ENCODE measurements at places on chromosomes 7 and 10. TPM values are rescaled to one million over a fixed set of nuclear protein-coding genes. Genes with fewer than 3 reads are reported as not detected.

Gene CDH23
- 9.7 TPM for total RNA-seq

Gene ELN
- 95.5 TPM for total RNA-seq

Gene GNAI1
- total RNA-seq: 179 TPM

Gene MDFIC
- 125 TPM for total RNA-seq

Gene FBXL13
- 0.55 TPM for total RNA-seq

Gene SKIDA1
- total RNA-seq: 0.58 TPM

Gene GIMAP5
- total RNA-seq: 26.6 TPM

Gene OPN4
- total RNA-seq: not detected

Gene DYDC2
- total RNA-seq: not detected

Gene OPTN
- total RNA-seq: 116 TPM

GRCh38 chr7:33422825-33423645 lies 293.7 kb downstream of the BBS9 start:
- no peak for DNase-seq

DNA sequence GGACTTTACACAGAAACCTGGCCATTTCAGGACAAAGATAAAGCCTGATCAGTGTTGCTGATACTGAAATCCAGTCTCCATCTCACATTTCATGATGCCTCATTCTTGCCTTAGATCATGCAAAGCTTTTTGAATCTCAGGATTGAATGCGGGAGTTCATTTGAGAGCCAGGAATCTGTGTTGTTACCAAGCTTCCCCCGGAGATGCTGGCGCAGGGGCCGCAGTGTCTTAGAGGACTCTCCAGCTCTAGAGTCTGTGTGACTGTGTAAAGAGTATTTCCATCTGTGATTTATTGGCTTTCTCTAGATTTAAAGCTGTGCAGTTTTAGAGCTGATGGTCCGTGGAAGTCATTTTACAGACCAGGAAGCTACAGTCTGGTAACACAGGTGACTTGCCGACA lies 32.0 kb downstream of the LMTK2 start:
- DNase-seq: no peak

DNA sequence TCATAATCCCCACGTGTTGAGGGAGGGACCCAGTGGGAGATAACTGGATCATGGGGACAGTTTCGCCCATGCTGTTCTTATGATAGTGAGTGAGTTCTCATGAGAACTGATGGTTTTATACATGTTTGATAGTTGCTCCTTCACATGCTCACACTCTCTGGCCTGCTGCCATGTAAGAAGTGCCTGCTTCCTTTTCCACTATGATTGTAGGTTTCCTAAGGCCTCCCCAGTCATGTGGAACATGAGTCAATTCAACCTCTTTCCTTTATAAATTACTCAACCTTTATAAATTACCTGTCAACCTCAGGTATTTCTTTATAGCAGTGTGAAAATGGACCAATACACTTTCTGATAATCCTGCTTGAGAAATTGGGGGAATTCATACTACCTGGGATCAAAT lies 80.2 kb downstream of the ZNF37A start:
- no peak for DNase-seq

DNA sequence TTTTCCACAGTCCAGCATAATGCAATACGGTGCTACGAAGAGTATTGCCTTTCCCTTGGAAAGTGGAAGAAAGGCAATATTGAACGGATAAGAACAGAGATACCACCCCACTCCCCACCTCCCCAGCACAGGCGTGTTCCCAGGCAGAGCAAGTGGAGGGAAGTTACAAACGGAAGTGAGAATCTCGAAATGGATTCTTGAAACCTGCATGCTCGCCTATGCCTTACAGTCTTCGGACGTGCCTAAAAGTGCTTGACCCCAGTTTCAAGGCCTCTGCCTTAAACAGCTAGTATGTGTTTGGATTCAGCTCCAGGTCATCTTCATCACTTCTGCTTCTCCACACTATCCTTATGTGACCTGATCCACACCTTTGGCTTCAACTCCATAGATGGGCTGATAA lies 35.0 kb upstream of the USP6NL start:
- no peak for DNase-seq

DNA sequence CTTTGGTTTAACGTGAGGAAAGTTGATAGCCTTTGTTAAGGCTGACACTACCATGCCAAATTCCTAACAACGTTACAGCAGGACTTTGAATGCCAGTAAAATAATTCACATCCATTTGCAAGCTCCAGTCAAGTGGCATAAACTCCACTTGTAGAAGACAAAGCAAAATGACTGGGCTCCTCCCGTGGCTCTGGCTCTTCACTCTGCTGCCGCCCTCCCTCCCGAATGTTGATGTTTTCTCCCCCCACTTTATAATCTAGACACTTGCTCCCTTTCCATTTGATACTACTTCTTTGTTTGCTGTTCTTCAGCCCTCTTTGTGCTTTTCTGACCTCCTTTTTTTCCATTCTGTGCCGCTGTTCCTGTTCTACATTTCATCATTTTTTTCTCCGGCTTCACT lies 22.8 kb upstream of the ITGB8 start:
- no peak for DNase-seq

- no peak for DNase-seq
Measured at GRCh38 chr7:107150375-107151073, 18.3 kb upstream of the HBP1 start.

DNA sequence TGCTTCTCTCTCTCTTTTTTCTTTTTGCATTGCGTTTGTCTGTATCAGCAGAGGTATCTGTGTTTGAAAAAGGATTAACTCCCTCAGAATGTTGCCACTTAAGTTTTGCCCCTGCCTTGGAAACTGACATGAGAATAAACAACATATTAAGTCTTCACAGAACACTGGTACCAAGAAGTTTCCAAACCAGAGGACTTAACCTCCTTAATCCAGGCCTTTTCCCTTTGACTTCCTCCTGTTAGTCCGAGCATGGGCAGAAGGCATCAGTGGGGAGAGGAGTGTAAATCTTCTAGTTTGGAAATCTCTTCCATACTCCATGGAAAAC lies 681.4 kb downstream of the LRMDA start:
- no peak for DNase-seq

DNA sequence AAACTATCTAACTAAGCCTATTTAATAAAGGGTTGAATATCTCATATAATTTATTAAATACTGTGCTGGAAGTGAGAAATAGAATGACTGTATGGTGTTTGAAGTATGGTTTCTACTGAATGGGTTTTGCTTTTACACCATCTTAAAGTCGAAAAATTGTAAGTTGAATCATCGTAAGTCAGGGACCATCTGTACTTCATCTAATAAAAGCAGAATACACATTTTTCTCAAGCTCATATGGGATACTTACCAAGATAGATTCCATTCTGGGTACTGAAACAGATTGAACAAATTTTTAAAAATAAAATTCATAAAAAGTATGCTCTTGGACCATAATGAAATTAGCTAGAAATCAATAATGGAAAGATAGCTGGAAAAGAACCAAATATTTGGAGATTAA lies 285.4 kb downstream of the CXCL12 start:
- no peak for DNase-seq

DNA sequence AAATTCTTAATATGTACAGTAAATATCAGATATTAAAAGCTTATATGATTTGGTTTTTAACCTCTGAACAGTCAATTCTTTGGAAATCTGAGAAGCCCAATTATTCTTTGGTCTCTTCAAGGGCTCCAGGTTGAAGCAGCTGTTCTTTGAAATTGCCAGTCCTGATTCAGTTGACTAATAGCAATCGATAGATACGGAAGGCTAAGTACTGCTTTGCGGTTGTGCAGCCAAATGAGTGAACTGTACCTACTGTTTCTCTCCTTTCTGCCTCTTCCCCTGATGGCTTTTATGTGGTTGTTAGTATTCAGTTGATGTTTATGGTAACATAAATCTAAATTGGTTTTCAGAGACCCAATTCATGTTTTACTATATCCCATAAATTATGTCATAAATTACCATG lies 103.1 kb upstream of the RPA3 start:
- DNase-seq: no peak

- no peak for DNase-seq
Measured at GRCh38 chr7:84669177-84669732, 474.7 kb upstream of the SEMA3A start.

DNA sequence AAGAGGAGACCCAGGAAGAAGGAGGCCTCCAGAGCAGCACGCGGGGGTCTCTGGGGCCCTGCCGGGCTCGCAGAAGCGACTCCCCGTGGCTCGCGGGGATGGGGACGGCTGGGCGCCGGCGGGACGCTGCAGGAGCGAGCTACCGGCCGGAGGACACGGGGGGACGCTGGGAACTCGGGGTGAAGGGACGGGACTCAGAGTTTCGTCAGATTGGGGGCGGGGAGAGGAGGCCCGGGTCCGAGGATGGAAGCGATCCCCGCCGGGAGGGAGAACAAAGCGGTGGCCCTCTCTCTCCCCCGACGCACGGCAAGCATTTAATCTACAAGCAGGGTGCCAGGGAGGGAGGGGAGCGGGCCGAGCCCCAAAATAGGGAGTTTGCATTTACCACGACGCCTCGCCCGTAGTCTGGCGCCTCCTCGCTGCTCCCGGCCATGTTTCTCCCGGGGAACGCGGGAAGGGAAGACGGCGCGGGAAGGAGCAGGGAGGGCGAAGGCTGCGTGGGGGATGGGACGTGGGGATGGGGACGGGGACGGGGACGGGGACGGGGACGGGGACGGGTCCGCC lies at the start of gene PRTFDC1:
PRTFDC1 (minus strand) TSS at position 464 of the 564 bp plus-strand sequence; CDS start at position 433, 31 bp downstream.
- DNase-seq: no peak

DNA sequence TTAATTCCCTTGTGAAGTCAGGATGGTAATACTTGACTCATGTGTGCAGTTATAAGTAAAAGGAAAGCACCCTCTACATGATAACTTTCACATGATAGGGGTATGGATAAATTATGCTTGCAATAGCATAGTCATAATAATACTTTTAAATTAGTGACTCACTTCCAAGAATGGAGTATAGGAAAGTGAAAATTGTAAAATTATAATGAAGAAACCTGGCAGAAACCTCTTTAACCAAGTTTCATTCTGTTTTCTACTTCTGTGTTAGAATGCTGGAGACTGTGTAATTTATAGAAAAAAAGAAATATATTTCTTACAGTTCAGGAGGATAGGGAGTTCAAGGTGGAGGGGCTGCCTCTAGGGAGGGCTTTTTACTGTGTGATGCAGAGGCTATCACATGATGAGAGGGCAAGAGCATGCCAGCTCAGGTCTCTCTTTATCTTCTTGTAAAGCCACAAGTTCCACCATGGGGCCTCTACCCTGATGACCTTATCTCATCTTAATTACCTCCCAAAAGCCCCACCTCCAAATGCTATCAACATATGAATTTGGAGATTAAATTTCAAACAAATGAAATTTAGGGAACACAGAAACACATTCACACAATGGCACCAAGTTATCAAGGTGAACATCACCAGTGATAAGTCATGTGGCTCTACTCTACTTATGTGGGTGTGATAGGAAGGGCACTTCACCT lies 43.2 kb downstream of the HDAC9 start:
- no peak for DNase-seq

DNA sequence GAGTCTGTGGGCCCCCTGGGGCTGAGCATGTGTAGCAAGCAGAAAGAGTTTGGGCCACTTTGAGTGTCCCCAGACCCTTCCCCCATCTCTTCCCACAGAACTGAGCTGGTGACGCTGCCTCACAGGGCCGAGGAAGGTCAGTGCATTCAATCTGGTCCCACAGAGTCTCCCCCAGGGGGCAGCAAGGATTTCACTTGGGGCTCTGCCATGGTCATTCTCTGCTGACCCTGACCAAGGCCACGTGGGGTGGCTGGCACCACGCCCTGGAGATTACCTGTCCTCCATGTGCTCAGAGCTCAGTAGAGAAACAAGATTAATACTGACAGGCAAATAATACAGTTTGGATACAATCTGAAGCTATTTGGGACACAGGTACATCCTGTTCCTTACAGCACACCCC lies 30.2 kb downstream of the ADRA2A start:
- DNase-seq: no peak

DNA sequence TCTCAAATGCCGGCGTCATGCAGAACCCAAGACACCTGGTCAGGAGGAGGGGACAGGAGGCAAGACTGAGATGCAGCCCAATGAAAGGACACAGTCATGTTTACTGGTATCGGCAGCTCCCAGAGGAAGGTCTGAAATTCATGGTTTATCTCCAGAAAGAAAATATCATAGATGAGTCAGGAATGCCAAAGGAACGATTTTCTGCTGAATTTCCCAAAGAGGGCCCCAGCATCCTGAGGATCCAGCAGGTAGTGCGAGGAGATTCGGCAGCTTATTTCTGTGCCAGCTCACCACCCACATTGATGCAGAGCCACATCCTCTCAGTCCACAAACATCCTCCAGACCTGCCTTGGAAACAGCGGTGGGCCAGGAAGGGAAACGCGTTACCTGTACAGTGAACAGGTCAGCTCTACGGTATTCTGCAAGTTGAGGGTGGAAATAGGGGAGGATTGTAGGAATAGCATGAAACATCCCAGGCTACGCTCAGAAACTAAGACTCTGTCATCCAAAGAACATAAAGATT lies 133.1 kb upstream of the PRSS1 start:
- DNase-seq: no peak

GRCh38 chr10:73099141-73099540 lies 2.5 kb upstream of the P4HA1 start:
- no peak for DNase-seq

DNA sequence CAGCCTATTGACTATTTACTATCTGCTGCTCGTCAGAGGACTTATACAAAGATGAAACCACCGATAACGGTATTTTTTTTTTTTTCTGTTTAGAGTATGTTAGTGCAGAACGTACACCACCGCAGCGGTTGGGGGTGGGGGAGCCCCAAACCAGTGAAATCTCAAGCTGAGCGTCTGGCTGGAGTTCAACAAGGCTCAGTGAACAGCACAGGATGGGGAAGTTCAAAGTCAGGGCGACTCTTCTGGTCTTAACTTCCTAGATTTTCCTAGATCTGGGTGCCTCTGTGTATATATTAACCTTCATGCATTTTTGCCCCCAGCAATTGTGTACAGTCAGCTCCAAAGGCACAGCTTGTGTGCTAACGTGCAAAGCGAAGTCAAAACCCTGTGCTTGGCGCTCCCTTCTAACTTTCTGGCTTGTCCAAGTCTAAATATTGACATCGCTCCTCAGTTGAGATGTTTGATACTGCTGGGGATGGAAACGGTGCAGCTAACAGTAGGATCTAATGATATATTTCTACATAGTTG lies 1.1 kb downstream of the RHOBTB1 start:
- no peak for DNase-seq

DNA sequence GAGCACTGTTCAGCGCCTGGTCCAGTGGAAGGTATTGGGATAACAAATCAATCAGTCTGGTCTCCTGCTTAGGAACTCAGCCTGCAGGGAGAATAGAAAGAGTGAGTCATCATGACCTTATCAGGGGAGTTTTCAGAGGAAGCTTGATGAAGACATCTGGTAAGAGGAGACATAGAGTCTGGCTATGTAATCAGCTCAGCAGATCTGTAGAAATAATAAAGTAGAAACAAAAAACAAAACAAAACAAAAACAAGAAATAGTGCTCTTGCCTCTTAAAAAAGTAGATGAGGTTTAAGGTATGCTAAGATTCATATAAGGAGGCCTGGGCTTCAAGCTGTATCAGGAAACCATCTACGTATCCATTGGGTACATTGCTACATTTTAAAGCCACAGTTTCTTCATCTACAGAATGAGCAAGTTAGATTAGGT lies 14.4 kb downstream of the TAS2R41 start:
- no peak for DNase-seq

- DNase-seq: no peak
Measured at GRCh38 chr10:97445357-97445721, 467 bp downstream of the EXOSC1 start.

GRCh38 chr10:131431978-131432690 lies 120.6 kb upstream of the TCERG1L start:
- DNase-seq: no peak

All from mesenteric fat pad (tissue), 1 donor.